ENCODE measurements at places on chromosomes 2 and 18. TPM values are rescaled to one million over a fixed set of nuclear protein-coding genes. Genes with fewer than 3 reads are reported as not detected.

PTPN4 gene
- 31.7 TPM for total RNA-seq

HNMT gene
- 7.8 TPM for total RNA-seq

FSHR gene
- total RNA-seq = not detected

SGPP2 gene
- total RNA-seq = 0.31 TPM

ANTXR1 gene
- total RNA-seq = 10.6 TPM

CXCR1 gene
- total RNA-seq = 0.41 TPM

SFTPB gene
- not detected for total RNA-seq

C2orf66 gene
- not detected for total RNA-seq

UPP2 gene
- total RNA-seq = not detected

ZNF532 gene
- 124 TPM for total RNA-seq

MAP3K19 gene
- not detected for total RNA-seq

APOB gene
- total RNA-seq = 8.8 TPM

SPATA3 gene
- total RNA-seq = not detected

CTLA4 gene
- not detected for total RNA-seq

LINC00305 gene
- not detected for total RNA-seq

DNA sequence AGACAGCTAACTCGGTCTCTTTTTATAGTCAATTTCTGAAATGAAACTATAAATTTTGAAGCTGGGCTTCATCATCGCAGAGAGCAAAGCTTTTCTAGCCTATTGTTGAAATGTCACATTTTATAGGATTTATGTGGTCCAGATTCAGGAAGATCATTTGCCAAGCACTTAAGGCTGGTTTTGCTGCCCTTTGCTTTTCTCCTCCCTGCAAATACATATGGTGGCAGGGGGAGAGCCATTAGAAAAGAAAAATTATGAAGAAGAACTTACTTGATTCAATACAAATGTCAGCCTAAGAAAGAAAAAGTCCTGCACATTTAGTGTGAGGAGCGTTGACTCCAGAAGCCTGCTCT is 206.9 kb upstream of the NRP2 start:
- no peak for DNase-seq

DNA sequence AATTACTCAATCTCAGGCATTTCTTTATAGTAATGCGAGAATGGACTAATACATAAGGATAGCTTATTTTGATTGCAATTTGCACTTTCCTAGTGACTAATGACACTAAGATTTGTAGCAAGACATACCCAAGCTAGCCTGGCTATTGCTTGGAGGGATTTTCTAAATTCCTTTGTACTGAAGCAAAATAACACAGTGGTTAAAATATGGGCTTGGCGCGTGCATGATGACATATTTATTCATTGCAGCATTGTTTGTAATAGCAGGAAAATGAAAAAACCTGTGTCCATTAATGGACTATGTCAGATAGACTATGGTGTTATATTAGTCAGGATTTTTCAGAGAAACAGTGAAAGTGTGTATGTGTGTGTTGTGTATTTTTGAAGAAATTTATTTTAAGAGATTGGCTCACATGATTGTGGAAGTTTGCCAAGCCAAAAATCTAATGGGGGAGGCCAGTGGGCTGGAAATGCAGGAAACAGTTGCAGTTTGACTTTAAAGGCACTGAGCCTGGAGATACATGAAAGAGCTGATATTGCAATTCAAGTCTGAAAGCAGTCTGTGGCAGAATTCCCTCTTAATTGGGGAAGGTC is 16.7 kb upstream of the LAPTM4A start:
- no peak for DNase-seq

DNA sequence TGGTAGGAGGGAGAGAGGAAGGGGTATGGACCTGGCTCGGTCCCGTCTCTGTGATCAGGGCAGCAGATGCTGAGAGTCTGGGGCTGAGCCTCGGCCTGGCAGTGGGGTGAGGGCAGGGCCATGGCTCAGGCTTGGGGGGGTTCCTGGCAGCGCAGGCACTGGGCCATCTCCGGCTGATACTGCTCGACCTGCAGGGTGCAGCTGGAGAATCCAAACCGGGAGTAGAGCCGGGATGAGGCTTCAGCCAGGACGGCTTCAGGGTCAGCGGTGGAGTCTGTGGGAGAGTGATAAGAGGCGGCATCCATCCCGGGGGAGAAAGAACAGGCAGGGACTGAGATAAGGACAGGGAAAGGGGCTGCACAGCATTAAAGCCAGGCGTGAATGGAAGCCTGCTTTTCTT is 7.7 kb downstream of the SLC30A3 start:
- no peak for DNase-seq

- peak; percentile 61 for DNase-seq
These were observed 124.7 kb upstream of the PPP1CB start for GRCh38 chr2:28626891-28627421.

DNA sequence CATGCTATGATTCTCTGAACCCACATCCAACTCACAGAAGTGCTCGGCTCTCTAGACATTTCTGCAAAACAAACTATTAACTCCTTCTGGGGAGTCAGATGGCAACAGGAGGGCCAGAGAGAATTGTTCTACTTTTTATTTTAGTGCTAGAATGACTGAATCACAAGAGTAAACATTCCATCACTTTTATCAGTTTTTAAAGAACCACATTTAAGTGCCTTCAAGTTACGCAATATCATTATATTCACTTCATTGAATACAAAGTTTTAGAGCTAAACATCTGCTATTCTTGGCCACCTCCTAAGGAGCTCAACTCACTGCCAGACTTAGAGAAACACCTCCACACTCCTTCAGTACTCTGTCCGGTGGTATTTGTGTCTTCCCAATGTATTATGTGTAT is 22.4 kb downstream of the B4GALT6 start:
- no peak for DNase-seq

DNA sequence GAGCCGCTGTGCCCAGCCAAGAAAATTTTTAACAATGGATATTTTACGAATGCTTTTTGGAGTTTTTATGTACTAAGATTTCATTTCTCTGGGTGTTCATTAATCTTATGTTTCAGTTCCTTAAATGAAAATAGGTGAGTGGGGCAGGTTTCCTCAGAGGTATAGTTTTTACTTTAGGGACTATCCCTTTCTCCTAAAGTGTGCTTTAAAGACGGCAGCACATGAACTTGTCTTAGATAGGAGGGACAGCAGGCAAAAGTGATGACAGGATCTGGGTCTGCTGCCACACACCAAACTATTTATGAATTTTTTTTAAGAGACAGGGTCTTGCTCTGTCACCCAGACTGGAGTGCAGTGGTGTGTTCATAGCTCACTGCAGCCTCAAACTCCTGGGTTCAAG is 8.0 kb upstream of the REL start:
- no peak for DNase-seq

GRCh38 chr2:41782306-41783158 is 265.3 kb upstream of the PKDCC start:
- no peak for DNase-seq

- DNase-seq = peak; percentile 50
These were observed 455 bp upstream of the DLX1 start for GRCh38 chr2:172084645-172085459.

DNA sequence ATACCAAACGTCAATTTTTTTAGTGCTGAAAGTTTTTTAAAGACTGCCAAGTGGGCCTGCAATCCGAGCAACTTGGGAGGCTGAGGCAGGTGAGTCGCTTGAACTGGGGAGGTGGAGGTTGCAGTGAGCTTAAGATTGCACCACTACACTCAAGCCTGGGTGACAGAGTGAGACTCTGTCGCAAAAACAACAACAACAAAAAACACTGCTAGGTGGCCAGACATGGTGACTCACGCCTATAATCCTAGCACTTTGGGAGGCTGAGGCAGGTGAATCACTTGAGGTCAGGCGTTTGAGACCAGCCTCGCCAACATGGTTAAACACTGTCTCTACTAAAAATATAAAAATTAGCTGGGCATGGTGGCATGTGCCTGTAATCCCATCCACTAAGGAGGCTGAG is 202.8 kb upstream of the COPS8 start:
- DNase-seq = no peak

DNA sequence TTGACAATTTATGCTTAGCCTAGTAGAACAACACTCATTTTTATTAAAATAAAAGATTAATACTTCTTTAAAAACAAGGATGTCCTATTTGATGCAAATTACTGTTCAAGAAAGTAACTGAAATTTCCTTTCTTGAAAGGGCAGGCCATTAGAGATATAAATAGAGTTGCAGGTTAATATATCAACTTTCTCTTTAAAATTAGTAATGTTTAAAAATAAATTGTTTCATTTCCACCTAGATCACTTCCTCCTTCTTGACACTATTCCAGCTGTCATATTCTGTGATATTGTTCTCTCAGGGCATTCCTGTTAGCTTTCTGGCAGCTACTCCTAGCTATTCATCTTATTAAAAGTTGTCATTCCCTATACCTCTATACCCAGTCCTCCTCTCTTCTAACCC is 357.9 kb upstream of the NRP2 start:
- no peak for DNase-seq

- no peak for DNase-seq
These were observed 53.2 kb upstream of the GPR45 start for GRCh38 chr2:105188343-105188742.

DNA sequence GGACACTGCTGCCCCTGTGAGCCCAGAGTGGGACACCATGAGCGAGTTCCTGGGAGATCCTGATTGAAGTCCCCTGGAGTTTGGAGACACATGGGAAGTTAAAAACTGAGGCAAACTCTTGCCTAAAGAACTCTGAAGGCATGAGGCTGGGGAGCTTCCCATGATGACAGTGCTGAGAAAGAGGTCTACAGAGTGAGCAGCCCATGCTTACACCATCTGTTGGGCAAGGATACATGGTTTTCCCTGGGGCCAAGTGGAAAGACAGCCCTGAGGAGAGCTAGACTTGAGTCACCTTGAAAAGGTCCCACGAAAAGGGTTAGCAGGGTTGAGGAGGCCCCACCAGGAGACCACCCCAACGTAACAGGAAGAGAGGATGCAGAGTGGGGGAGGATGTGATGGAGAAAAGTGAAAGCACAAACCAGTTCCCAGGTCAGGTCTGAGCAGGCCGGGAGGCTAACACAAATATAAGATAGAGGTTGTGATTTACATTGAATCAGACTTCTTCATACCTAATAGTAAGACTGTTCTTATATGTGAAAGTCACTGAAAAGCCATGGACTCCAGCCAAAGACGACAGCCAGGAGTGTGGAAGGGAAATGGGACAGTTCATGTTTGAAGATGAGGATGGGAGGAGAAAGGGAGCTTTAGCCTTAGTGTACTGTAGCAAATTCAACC is 13.5 kb upstream of the FEZ2 start:
- no peak for DNase-seq

DNA sequence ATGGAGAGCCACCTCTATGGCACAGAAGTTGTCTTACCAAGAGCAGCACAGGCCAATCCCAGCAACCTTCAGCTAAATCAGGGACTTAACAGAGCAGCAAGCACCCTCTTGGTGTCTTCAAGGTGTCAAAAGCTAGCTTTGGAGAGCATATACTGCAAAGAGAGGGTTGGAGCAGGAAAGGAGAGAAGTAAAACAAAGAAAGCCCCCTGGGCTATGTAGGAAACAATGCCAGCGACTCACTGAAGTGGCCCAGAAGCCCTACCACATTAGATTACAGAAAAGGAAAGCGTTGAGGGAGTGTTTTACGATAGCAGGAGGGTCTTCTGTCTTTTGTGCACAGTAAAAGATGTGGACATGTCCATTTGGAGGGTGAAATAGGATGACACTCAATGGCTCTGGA is 233.4 kb downstream of the MREG start:
- no peak for DNase-seq

GRCh38 chr2:68837164-68837860 is 33.9 kb downstream of the BMP10 start:
- no peak for DNase-seq

GRCh38 chr2:60652832-60653340 is 99.4 kb upstream of the BCL11A start:
- no peak for DNase-seq

GRCh38 chr2:23584054-23584745 is 199.2 kb downstream of the KLHL29 start:
- DNase-seq = peak; percentile 47

DNA sequence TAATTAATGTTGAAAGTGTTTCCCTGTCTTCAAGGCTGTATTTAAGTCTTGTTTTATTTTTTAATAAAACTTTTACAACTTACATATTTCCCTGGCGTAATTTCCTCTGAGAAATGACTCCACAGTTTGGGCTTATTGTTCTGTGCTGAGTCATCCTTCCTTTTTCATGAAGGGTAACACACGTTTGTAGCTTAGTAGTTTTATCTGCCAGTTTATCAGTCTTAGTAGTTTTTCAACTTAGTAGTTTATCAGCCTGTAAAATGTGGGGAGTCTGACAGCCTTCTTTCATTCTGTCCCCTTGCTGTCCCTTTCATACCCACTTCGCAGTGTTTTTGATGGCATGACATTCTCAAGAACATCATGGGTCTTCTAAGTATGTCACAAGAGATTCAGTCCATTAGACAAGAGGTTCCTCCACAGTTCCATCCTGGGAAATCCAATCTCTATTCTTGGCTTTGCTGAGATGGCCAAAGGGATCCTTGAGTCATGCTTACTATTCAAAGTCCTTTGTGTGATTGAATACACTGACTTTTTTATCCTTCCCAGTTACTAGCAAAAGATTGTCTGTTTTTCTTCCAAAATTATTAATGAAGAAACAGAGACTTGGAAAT is 60.0 kb upstream of the SGPP2 start:
- no peak for DNase-seq

DNA sequence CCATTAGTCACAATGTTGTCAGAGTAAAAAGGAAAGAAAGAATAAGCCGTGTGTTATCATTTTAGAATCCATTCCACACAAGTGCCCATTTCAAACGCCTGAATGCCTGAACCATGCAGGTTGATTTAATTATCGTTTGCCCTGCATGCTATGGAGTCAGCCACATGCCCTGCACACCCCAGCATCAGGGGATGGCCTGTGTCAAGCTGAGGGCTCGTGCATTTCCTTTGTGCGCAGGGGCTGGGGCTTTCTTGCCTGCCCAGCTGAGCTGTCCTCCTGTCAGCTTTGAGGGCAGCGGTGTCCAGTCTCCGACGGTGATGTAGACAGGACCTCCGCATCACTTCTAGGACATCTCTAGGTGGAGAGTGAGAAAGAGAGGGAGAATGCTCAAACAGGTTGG is 200.4 kb downstream of the TSN start:
- no peak for DNase-seq

DNA sequence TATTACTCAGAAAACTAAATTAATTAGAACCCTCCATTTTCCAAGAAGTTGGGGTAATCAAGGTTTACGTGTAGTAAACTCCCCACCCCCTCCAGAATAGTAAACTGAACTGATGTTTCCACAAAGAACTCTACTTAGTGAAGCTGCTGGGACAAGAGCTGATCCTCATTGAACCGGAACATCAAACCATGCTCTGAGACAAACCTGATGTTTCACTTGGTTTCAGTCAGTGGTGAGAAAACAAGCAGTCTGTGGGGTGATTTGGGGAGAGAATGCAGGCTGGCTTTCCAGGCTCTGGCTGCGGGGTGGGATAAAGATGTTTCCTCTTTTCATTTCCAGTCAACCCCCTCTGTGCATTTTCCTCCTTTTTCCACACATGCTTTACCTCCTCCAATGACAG is 38.2 kb downstream of the CELF4 start:
- DNase-seq = no peak

GRCh38 chr2:131400849-131401248 is 36.9 kb upstream of the RAB6D start:
- DNase-seq = no peak
